ENCODE measurements at places on chromosomes 5 and 9.

- no peak for DNase-seq
These were observed 181.9 kb downstream of the RGS3 start for GRCh38 chr9:113645227-113645977.

DNA sequence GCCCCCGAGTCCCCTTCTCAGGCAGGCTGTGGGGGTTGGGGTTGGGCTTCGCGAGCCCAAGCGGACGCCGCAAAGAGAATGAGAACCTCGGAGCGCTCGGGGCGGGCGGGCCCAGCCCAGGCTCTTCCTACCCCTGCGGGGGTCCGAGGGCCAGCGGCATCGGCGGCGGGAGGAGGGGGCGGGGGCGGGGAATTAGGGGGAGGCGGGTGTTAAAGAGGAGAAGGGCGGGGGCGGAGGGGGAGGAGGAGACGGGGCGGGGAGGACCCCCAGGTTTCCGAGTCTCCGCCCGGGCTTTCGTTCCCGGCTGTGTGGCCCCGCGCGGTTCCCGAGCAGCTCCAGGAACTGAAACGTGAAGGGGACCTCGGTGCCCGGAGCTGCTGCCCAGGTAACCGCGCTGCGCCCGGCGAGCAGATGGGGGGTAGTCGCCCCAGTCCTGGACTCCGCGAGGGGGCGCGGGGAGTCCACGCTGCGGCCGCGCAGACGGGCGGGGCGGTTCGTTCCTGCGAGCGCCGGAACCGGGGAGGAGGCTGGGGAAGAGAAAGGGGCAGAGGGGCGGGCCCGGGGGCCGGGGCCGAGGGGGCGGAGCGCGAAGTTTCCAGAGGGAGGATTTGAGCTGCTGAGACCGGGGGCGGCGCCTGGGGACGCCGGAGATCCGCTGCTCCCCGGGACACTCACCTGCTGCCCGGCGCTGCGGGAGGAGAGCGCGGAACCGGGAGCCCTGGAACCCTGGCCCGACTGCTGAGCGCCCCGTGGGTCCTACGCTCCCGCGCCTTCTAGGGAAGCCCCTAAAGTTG, 38.4 kb upstream of the PLEKHG4B start:
- DNase-seq, result peak; percentile 56

- DNase-seq, result no peak
These were observed 179.7 kb upstream of the ANKRD55 start for GRCh38 chr5:56412601-56413379.

GRCh38 chr9:134605966-134606357, 35.6 kb upstream of the COL5A1 start:
- DNase-seq, result no peak

DNA sequence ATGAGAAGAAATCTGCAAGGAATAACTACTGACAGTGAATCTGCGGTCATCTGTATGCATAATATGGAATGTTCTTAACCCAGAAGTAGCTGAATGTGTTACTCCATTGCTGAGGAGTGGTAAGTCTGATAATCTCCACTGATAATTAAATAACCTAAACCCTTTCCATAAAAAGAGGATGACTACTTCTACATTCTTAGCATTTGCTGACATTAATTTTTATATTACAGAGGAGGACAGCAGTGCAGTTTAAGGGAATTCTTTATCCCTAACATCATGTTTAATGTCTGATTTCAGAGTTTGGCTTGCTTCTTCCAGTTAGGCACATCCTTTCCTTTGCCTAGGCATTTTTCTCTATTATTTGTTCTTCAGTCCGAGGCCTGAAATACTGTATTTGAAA, 52.2 kb downstream of the CDC42SE2 start:
- DNase-seq, result no peak

GRCh38 chr5:152264645-152265254, 140.3 kb downstream of the NMUR2 start:
- DNase-seq, result no peak

DNA sequence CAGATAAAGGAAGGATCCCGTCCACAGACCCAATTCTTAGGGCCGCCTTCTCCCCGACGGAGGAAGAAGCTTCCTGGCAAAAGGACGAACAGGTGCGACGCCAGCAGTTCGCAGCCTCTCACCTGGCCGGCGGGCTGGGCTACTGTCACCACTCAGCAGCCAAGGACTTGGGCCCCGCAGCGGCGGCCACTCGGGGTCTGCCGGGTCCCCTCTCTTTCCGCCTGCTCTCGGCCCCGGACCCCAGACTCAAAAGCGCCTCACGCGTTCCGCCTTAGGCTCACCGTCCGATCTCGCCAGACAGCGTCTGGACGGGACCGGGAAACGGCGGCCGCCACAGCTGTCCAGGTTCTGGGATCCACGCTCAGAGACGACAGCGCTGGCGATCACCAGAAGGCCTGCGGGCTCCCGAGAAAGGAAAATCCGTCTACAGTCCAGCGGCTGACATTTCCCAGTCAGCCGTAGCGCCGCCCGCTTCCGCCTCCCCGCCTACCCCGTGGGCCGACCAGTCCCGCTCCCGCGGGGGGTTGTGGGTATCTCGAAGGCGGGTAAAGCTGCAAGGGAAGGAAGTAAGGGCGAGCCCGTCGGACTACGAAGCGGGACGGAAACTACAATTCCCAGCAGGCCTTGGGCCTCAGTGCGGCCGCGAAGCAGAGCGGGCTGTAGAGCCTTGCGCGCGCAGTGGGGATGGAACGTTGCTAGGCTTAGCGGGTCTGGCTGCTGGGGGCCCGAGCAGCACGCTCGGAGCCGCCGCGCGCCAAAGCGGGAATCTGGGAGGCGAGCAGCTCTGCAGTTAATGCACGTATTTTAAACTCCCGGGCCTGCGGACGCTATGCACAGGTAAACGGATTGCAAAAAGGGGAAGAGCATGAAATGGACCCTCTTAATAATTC, at the start of the genes LMBRD2 and SKP2:
TSS of gene LMBRD2 (minus strand) at position 454 of the 890 bp plus-strand sequence. CDS start 8,538 bp downstream, outside the sequence.
TSS of gene SKP2 (plus strand) at position 678 of the 890 bp plus-strand sequence. CDS start at position 830, 152 bp downstream.
- peak; percentile 96 for DNase-seq

DNA sequence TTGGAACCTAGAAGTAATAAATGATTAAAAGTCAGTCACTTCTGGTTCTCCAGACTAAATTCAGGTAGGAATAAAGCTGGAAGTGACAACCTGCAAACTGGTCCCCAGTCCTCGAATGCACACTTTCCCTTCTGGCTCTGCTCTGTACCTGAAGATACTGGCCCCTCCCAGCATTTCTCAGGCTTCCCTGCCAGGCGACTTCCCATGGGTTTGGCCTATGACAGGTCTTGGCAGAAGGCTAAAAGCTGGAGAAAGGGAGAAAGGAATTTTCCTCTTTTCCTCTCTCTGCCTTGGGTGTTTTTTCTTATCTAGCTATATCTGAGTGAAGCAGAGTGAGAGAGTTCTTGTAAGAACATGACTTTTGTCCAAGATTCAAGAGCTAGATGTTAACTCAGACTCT, 1005.7 kb downstream of the DTWD2 start:
- no peak for DNase-seq

DNA sequence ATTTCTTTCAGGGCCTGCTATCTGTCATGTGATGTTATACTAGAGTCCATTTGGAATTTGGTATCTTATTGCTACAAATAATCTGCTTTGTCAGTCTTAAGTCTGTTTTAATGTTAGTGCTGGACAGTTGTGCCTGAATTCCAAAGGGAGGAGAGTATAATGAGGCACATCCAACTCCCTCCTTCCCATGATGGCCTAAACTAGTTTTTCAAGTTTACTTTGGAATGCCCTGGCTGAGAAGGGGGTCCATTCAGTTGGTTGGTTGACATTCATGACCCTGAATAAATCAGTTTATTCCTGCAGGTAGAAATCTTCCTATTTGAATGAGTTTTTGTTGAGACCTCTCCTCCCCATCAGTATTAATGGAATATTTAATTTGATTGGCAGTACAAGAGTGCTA, 9.4 kb upstream of the LRRTM2 start:
- no peak for DNase-seq

GRCh38 chr5:175686826-175687225, 29.0 kb downstream of the HRH2 start:
- DNase-seq, result no peak

DNA sequence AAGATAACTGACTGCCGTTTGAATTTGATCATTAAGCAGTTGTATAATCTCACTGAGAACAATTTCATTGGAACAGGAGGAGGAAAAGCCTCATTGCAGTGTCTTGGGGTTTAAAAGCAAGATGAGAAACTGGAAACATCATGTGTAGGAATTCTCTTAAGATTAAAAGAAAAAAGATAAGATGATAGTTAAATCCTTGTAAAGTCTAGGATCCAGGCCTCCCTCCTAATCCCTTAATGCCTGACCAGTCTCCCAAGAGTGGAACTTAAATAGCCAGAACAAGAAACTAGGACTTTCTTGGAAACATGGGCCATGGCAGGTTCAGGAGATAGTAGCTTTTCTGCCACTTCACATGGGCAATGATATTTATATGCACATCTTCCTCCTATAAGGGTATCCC, 37.0 kb upstream of the LRRC19 start:
- no peak for DNase-seq

DNA sequence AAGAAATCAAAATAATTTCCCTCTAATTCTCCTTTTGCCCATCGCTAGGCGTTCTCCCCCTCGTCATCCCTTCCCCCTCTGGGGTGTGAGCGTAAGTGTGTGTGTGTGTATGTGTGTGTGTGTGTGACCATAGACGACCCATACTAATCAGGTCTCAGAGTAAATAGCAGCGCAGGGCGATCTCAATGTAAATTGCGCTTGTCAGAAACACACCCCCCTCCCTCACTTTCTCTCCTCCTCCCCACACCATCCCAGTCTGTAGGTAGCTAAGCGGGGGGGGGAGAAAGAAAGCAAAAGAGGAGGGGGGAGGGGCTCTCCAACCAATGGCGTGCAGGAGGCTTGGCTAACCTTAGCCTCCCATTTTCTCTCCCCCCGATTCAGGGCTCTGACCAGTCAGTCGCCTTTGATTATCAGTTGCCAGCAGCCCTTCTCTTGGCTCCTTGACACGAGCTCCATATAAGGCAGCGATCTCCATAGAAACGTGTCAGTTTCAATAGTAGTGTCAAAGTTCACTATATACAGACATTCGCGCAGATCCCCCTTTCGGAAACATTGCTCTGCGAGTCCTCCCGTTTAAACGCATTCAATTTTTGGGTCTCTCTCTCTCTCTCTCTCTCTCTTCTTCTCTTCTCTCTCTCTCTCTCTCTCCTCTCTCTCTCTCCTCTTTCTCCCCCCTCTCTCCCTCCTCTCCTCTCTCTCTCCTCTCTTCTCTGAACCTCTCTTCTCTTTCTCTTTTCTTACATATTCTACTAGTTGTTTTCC, at the start of gene NR2F1:
TSS of gene NR2F1 (plus strand) at position 546 of the 762 bp plus-strand sequence. CDS start 1,802 bp downstream, outside the sequence.
- no peak for DNase-seq

DNA sequence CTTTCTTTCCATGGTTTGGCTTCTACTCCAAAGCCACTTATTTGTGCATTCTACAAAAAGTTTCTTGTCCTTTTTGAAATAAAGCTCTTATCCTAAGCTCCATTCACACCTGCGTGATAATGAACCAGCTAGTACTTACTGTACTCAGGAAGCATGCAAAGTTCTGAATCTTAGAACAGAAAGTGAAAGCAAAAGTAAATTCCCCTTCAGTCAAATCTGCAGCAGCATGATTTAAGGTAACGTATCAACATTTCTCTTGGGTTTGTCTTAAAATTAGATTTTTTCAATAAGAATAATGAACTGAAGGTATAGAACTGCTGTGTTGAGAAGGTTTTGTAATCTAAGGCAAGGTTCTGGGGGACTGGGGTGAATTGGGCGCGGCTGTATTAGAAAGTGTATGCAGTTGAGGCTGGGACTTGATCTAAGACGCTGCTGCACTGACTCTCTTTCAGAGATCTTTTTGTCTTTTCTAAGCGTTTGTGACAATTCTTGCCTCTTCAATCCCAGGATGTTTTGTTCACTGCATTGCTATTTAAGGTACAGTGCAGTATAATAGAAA, at the start of gene ERAP2:
TSS of gene ERAP2 (plus strand) at position 209 of the 559 bp plus-strand sequence. CDS start 3,186 bp downstream, outside the sequence.
- DNase-seq, result no peak

- DNase-seq, result no peak
These were observed 113.2 kb downstream of the TLE4 start for GRCh38 chr9:79684711-79685575.

GRCh38 chr9:71608825-71609447, 159.4 kb downstream of the CEMIP2 start:
- DNase-seq, result no peak

DNA sequence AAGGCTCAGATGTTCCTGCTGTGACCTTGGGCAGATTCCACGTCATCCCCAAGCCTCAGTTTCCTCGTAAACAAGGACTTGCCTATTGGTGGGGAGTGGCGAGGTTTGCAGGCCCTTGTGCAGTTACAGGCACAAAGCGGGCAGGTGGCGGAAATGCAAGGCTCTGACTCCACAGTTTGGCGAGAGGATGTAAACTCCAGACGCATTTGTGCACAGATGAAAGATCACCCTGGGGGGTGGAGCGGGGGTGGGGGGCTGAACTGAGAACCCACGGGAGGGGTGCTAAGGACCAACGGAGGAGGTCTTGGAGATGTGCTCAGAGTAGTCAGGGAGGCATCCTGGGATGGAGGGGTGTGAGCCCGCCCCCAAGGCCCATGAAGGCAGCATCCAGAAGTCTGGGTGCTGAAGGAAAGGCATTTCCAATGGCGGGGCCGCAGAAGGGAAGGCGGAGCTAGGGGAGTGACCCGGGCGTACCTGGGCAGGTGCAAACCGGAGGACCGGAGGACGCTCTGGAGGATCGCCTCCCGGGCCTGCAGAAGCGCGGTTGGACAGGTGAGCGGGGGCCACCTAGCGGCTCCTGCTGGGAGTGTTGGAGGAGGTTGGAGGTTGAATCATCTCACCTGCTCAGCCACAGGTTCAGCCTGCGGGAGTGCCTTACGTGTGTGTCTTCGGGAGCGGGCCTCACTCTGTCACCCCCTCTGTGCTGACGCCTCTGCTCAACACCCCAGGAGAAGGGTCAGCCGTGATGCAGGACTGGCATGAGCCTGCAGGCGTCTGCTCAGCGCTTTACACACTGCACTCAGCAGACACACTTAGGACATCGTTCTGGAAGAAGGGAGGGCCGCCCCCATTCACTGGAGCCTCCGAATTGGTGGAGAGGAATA, 1.9 kb upstream of the FIBCD1 start:
- peak; percentile 72 for DNase-seq

DNA sequence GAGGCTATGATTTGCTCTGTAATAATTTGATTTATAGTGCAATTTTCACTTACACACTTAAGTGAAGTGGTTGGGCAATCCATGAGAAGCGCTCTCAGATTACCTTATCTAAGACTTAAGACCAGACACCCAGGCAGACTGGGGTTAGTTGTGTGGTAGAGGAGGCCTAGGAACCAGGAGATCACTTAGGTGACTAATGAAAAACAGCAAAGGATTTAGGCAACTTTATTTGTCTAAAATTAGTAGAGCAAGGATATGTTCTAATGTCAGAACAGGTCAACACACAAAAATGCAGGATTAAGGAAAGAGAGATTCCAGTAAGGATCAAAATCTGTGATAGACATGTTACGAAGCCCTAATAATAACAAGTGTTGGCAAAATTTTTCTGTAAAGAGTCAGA, 913.8 kb downstream of the TLE1 start:
- no peak for DNase-seq

GRCh38 chr5:179765400-179765799, 28.4 kb upstream of the LTC4S start:
- no peak for DNase-seq

- DNase-seq, result no peak
These were observed 21.1 kb downstream of the RGS7BP start for GRCh38 chr5:64526734-64527439.

- DNase-seq, result no peak
These were observed 1.0 kb upstream of the PTBP3 start for GRCh38 chr9:112334432-112334841.

All from endothelial cell (in vitro differentiated cells).